ENCODE measurements at places on chromosomes 7 and 10.

DNA sequence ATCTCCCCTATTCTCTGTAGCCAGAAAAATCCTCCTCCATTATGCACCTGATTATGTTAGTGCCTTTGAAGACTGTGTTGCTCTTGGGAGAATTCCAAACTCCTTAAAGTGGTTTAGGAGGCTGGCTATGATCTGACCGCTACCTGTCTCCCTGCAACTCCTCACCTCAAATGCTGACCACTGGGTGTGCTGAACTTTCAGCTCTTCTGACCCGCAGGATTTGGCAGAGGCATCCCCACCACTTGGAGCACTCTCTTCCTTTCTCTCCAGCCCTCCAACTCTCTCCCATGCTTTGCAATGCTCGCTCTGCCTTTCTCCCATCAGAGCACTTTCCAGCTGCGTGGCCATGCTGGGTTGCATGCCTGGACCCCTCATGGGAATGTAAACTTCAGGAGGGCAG, 227.6 kb downstream of the RPS24 start:
- DNase-seq = no peak

- no peak for DNase-seq
These were observed 23.6 kb upstream of the VPS41 start for GRCh38 chr7:38932509-38933168.

DNA sequence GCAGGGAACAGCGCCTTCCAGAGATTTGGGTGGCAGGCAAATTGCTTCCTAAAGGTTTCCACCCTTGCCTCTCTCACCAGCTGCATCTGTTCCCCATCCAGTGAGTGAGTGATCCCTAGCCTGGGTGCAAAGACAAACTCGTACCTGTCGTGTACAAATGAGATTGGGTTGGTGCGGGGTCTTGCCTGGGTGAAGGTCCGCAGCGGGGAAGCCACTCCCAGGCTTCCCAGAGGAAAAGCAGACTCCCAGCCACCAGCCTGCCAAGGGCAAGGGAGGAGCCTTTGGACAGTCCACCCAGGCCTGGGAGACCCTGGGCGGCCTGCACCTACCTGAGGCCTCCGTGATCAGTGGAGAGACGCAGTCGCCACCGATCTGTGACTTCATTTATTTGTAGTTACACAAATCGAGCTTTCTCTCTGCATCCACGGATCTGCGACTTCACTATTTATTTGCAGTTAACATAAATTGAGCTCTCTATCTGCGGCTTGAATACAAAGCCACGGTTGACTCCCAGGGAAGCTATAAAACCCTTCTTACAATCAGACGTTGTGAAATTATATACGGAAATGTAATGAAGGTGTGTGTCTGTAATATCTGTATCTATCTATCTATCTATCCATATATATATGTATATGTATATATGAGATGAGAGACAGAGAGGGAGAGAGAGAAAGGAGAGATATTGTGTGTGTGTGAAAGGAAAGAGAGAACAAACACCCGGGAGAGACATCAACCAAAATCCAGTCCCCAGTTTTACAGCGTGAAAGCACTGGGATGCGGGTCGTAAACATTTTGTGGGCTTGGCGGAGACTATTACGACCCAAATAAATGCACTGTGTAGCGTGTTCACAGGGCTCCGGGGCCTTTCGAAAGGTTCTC, 3.0 kb upstream of the HOXA7 start:
- DNase-seq = no peak

GRCh38 chr10:8054244-8054493, 319 bp upstream of the GATA3 start:
- no peak for DNase-seq

GRCh38 chr10:114479307-114479706, 75.0 kb upstream of the AFAP1L2 start:
- no peak for DNase-seq

DNA sequence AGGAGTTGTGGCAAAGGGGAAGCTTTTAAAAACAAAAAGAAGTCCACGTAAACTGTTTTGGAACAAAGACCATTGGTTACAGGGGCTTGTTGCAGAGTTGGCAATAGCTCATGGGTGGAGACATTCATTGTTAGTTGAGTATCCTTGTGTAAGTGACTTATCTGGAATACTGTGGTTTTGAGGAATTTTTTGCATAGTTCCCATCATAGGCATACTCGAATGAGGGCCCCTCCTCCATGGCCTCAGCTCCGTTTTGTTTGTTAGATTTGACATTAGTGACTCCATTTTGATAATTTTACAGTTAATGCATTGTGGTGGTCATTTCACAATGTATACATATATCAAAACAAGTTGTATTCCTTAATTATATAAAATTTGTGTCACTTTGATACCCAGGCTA, 12.8 kb upstream of the SMKR1 start:
- no peak for DNase-seq

- no peak for DNase-seq
These were observed 272.9 kb upstream of the ZWINT start for GRCh38 chr10:56633876-56634452.

DNA sequence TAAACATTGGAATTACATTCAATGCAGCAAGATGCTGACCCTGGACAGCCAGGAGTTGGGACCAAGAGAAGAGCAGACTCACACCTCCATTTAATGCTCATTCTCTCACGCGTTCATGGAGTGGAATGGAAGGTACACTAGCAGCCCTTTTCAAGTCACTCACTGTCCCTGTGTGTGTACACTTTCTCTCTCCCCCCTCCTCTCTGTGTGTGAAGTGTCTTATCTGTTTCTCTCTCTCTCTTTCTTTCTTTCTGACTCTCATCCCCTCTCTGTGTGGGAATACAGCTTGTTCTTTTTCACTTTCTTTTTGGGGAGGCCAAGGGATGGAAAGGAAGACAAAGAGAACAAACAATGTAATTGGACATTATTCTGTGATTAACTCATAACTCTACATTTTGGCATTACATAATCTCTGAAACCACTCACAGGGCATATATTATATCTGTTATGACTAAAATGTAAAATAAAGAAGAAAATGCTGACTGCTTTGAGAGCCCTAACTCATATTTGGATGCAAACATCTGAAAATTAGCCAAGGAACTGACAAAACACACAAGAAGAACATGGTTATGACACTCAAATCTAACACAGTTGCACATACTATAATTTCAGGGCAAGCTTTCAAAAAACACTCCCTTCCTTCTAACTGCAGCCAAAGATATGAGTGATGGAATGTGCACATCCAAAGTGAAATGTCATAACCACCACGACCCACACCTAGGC, 188.8 kb downstream of the PARD3 start:
- DNase-seq = no peak

- no peak for DNase-seq
These were observed 47.1 kb upstream of the DNAH11 start for GRCh38 chr7:21495731-21496130.

- DNase-seq = no peak
These were observed 338 bp downstream of the SDK1 start for GRCh38 chr7:3301449-3301731.

DNA sequence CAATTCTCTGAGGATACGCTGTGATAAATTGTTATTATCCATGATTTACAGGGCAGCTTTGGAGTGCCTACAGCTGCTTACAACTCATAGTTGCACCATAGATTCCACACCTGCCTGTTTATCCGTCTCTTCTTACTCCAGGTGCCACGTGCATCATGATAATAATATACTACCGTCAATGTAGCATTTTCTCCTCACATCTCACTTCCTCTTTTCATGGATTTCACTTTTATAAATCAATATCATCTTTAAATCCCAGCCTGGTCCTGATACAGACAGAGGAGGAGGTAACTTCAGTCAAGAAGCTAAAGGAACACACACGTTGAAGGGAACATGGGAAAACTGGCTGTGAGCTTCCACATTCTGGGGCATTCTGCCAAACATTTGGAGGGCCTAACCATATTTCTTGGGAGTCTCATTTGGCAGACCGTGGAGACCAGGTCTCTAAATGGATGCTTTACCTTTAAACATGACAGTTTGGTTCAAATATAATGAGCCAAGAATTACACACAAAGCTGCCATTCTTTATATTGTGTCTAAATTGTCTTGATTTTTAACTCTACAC, 2.4 kb downstream of the CH25H start:
- no peak for DNase-seq

DNA sequence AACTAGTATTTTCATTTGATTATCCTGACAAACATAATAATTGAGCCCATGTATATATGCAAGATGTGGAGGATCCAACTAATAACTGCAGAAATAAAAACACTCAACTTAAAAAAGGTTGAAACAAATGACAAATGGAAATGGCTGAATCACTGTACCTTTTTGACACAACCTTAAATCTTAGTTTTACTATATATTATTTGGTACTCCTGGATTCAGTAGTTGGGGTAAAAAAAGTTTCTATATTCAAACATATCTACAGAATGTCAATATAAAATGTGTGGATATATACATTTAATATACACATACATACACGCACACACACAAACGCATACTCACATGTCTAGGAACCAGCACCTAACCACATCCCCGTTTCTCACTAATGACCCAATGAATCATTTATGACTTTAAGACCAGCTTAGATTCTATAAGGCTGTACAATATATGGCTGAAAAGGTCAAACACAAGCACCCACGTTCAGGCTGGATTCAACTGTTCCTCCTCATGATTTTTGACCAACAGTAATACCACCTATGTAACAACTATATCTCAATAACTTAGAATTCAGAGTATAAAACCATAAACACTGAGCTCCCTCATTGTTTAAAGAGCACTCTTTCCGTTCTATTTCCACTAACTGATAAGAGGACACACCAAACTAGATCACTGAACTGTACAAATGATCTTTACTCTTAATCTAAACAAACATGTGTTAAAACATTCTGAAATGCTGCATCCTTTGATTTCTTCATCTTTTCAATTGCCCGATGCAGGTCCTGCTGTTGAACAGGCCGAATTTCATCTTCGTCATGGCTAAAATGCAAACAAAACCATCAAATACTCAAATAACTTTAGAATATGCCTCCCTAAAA, 63.8 kb downstream of the ATAD1 start:
- DNase-seq = no peak

DNA sequence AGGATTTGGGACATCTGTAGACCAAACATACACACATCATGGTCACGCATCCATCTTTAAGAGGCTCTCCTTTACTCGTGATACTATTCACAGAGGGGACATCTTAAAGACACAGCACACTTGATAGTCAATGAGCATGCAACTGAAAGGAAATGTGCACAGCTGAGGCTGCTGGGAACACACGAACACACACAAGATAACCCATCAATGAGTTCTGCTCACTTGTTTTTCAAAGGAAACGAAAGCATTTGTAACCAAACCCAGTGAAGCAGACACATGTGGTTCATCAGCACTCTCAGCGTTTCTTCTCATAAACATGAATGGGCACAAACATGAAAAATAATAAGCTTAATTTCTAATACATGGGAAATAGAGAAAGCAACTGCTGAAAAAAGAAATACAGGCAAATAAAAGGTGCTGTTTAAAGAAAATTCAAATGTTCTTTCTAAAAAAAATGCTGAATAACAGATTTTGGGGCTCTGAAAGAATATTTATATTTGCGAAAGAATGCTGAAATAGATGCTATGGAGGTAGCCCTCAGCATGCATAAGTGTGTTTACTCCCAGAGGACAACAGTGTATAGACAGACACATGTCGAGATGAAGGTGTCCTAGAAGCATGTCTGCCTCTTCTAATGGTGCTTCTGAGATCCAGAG, 59.7 kb upstream of the LAMB4 start:
- no peak for DNase-seq

- no peak for DNase-seq
These were observed 143.4 kb upstream of the ITGB1 start for GRCh38 chr10:33101392-33101787.

GRCh38 chr10:66180581-66181318, 745.1 kb upstream of the LRRTM3 start:
- no peak for DNase-seq

DNA sequence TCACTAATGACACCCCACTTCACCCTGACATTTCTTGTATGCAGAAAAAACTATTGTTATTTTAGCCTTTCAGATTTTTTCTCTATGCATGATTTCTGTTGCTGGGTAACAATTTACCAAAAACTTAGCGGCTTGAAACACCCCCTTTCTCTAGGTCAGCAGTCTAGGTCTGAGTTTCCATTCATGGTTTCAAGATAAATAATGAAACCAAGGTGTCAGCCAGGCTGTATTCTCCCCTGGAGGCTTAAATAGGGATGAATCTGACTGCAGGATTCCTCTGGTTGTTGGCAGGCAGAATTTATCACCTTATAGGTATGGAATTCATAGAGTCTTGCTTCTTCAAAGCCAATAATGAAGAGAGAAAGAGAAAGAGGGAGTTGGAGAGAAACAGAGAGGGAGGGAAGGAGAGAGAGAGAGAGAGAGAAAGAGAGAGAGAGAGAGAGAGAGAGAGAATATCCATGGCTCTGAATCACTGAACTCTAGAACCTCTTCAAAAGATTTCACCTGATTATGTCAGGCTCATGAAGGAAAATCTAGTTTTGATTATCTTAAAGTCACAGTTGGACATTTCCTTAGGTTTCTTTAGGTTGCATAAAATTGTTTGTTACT, 1224.6 kb upstream of the LRRTM3 start:
- no peak for DNase-seq

- DNase-seq = no peak
These were observed 53.6 kb upstream of the WNT16 start for GRCh38 chr7:121275204-121275603.

GRCh38 chr10:71297343-71297742, 21.7 kb upstream of the SLC29A3 start:
- no peak for DNase-seq

DNA sequence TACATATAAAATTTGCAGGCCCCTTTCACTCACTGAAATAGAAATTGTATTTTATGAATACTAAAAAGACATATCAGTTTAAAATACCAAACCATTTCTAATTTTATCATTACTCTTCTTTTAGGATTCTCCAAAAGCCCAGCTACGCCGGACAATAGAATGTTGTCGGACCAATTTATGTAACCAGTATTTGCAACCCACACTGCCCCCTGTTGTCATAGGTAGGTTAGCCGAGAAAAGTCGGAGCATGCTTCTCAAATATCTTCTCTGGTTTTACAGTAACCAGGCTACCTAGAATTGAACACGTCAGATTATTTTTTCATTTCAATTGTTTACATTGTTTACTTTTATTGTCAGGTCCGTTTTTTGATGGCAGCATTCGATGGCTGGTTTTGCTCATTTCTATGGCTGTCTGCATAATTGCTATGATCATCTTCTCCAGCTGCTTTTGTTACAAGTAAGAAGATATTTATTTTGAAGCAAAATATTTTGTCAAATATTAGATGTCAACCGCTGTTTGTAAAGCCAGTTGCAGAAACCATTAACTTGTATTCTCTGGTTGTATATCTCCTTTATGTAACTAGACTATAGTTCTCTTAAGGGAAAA, 57.6 kb downstream of the MMRN2 start:
- DNase-seq = peak; percentile 15

GRCh38 chr10:76408646-76409045, 977.2 kb downstream of the LRMDA start:
- no peak for DNase-seq
